ENCODE measurements at places on chromosomes 5 and 9.

GRCh38 chr9:20382460-20383071, 239.7 kb downstream of the MLLT3 start:
- no peak for DNase-seq

DNA sequence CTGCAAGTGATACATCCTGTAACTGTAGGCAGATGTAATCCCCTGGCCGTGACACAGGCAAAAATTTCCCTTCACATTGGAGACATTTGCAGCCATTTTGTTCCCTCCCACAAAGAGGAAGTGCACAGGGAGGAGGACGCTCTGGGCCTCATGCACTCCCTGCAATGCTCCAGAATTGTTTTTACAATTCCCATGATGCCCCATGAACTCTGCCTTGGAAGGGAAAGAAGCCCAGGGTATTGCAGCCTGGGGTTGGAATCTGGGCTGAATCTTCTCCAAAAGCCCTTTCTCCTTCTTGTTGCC, 491.7 kb downstream of the CCDC171 start:
- no peak for DNase-seq

DNA sequence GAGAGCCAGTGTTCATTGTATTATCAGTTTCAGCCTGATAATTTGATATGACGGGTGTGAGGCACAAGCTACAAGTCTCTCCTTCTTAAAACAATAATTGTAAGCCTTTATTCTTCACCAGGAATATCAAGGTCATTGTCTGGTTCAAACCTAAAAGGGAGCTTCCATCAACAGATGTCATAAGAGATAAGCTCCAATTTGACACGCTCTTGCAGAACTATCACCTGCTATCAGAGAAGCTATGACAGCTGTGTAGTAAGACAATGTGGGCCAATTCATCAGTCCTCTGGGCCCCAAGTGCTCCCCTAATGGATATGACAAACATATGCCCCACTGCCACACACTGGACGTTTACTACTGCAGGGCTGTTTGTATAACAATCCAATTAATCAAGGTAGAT, 1010.2 kb upstream of the DMAC1 start:
- DNase-seq, result no peak

DNA sequence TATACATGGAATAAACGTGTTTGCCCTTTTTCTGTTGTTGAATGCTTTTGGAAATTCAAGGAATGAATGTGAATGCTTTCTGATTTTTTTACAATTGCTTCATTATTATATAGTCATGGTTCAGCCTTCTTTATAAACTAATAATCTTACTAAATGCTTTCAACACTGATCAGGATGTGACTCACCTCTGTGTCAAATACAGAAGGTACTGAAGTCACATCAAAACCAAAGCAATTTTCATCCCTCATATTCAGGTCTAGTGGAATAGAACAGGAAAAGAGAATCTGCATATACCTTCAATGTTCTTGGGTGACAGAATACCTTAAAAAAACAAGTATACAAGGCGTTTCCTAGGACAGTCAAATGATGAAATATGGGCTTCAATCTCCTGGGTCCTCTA, 170.7 kb downstream of the PDE4D start:
- DNase-seq, result no peak

DNA sequence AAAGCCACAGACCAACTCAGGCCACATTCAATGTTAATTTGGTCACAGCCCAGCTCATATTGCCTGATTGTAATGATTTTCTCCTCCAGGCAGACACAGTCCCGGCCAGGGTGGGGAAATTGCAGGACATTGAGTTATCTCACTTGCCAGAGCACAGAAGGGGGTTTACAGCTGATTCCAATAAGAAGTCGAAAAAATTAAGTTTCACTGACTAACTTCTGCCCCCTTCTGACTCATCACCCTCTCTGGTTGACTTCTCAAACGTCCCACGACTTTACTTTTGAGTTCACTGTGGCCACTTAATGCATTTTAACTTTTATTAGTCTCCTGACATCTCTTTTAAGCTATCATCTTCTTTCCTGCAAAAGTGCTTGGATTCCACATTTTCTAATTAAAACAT, 321.4 kb upstream of the WWC1 start:
- no peak for DNase-seq

- DNase-seq, result no peak
These were observed 101.4 kb upstream of the ACOT12 start for GRCh38 chr5:81495286-81495685.

All from stimulated activated CD8-positive, alpha-beta memory T cell treated with anti-CD3 and anti-CD28 coated beads, Interleukin-15, amount 100 ng/mL, for 4 hours (primary cell).